T-cell (primary cell): ENCODE measurements at places on chromosomes 2 and 18.

DNA sequence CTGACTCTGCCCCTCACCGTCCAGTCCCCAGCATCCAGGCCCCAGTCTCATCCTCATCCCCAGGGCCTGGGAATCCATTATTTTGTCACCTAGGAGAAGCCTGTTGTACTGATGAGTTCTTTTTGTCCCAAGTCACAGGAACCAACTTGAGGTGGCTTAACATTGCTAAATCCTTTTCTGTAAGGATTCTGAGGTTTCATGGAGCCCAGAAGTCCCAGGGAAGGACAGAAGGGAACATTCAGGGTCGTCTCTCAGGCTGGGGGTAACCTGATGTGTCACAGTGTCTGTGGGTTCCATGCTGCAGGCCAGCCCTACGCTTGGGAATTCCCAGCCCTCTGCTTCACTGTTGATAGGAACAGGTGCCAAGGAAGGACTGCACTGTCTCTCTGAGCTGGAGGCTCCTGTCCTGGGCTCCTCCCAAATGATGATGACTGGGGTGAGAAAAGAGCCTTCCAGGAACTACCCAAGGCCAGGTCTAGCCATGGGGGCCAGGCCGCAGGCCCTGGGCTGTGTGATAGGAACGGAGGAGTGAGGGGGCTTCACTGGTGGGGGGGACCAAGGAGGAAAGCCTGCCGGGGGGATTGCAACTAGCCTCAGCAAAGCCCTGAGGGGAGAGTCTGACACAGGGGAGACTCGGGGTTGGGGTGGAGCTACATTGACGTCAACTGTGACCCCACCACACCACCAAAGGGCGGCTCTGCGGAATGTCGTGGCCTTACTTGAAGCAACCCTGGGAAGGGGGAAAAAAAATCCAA is 145.7 kb downstream of the SMAD7 start:
- DNase-seq = no peak

- DNase-seq = no peak
Measured at GRCh38 chr18:78790960-78791359, 188.7 kb upstream of the SALL3 start.

GRCh38 chr2:28382755-28383154 is 9.9 kb upstream of the FOSL2 start:
- no peak for DNase-seq

- DNase-seq = no peak
Measured at GRCh38 chr2:47077442-47078117, 77.5 kb downstream of the STPG4 start.

DNA sequence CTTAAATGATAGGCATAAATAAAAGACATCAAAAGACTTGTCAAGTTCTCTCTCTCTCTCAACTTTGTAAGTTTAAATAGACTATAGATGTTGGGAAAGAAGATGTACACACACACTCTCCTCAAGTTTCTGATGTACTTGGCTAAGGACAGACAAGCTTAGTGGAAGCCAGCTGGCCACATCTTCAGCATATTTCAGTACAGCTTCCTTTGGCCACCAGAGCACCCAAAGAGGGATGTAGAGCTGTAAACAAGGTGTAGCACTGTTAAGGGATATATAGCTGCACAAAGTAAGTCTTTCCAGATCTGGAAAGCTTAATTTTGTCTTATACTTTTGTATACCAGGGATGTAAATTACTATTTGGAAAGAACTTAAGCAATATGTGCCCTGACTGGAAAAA is 64.3 kb upstream of the MSTN start:
- DNase-seq = no peak
